8988T (cell line): ENCODE measurements at places on chromosomes 4 and X.

DNA sequence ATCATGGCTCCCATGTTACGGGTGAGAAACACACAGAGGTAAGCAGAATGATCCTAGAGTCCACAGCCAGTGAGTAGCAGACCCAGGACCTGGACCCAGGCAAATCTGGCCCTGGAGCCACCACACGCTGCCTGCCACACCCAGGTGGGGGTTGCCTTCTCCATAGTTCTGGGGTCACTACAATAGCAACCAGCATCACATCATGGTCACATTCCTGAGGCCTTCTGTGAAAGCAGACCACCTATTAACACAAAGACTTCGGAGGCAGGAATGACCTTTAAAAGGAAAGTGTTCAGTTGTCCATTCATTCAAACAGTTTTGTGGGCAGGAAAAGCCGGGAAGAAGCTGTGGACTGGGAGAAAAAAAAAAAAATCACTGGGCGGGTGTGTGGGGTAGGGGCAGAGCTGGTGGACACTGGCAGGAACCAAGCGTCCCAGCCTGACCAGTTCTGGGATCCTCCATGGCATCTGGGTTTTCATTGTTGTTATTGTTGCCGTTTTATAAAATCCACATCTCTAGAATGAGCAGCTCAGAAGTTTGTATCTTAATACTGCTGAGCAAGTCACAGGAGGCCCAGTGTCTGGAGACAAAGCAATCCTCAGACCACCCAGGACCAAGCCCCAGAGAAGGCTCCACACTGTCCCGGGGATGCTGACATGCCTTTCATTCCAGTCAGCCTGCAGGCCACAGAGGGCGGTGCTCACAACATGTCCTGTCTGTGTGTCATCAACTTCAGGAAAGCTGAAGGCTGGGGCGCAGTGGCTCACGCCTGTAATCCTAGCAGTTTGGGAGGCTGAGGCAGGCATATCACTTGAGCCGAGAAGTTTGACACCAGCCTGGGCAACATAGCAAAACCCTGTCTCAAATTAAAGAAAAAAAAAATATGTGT lies 67.0 kb downstream of the SEL1L3 start:
- DNase-seq = peak; percentile 68

DNA sequence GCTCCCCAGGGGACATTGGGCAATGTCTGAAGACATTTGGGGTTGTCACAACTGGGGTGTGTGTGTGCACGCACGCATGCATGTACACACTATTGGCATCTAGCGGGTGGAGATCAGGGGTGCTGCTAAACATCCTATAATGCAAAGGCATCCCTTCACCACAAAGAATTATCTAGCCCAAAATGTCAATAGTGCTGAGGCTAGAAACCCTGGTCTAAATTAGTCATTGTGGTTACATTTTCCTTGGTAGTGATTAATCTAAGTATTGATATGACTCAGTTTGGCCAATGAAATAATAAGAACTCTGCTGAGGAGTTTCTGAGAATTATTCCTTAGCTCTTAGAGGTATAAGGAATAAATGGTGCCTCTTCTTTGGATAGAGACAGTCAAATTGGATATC lies 200.2 kb downstream of the CLCN4 start:
- DNase-seq = no peak

- no peak for DNase-seq
These were observed 49.1 kb downstream of the GPRIN3 start for GRCh38 chr4:89258506-89258905.

DNA sequence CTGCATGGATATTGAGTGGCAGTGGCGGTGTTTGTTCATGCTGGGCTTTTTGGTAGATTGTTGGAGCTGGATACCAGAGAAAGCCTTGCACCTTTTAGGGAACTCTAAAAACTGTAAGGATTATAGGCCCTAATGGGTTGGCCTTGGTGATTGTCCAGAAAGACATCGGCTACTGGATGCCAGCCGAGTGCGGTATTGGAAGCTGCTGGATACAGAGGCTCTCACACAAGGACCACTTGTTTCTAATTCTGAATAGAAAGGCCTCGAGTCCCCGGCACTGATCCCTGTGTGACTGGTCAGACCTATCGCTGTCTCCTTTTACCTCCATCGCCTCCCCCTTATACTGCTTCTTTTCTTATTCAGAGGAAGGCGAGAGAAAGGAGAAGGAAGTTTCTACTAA lies 27.3 kb upstream of the SCOC start:
- DNase-seq = no peak

- DNase-seq = no peak
These were observed 455.7 kb downstream of the GABRG1 start for GRCh38 chr4:45668128-45668527.

- DNase-seq = no peak
These were observed 125.8 kb upstream of the STX18 start for GRCh38 chr4:4667622-4668081.

GRCh38 chr4:7173841-7174449 lies 18.4 kb upstream of the SORCS2 start:
- DNase-seq = no peak

- no peak for DNase-seq
These were observed 4.3 kb upstream of the TSPAN5 start for GRCh38 chr4:98662626-98663225.

DNA sequence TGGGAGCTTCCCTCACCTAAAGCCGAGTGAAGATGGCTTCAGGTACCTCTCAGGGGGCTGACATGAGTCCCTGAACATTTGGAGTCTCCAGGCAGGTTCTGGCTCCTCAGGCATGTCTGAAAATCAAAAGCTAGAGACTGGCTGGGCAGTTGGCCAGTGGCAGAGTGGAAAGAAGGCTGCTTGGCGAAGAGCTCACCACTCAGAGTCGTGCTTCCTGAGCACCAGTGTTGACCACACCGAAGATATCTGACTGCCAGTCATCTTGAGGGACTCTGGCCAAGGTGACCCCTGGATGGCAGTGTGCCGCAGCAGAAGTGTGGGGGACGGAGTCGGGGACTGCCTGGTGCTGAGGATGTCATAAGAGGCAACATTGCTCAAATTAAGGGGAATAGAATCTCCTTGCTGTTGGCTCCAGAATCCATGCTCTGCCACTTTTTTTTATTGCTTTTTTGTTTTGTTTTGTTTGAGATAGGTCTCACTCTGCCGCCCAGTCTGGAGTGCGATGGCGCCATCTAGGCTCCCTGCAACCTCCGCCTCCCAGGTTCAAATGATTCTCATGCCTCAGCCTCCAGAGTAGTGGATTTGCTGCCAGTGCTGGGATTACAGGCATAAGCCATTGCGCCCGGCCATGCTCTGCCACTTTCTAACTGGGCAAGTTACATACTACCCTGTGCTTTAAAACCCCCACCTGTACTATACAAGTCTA lies 172.5 kb upstream of the GATB start:
- DNase-seq = no peak

DNA sequence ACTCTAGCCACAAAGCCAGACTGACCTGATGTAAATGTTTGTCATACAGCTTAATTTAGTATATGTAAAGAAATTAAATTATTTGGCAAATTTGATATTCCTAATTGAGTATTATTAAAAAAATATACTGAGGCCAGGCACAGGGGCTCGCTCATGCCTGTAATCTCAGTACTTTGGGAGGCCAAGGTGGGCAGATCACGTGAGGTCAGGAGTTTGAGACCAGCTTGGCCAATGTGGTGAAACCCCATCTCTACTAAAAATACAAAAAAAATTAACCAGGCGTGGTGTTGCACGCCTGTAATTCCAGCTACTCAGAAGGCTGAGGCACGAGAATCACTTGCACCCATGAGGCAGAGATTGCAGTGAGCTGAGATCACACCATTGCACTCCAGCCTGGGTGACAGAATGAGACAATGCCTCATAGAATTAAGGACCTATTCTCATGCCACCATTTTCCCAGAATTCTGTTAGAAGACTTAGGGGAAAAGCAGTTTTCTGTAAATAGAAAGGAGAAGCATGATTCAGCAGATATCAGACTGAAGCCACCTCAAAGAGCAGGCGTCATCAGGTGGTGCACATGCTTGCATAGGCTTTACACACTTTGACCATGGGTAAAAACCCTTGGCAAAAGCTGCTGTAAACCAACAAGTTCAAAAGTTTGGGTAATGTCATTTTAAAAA lies 6.1 kb downstream of the UBQLN2 start:
- DNase-seq = no peak

GRCh38 chr4:7156328-7156727 lies 36.0 kb upstream of the SORCS2 start:
- DNase-seq = no peak

- no peak for DNase-seq
These were observed 23.4 kb upstream of the PLCXD1 start for GRCh38 chrX:257681-258289.

DNA sequence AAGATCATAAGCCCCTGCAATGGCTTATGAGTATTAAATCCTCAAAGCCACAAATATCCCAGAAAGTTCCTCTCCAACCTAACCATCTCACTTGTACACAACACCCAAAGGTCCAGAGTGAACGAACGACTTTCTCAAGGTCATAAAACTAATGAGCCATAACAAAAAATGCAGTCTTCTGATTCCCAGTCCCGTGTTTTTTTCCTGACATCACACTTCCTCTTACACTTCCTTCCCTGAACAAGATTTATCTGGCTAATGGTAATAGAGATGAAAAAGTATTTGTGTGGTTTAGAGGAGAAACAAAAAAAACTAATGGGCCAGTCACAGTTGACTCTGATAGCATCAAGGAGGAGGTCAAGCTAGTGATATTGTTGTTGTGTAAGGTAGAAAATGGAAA lies 99.5 kb upstream of the KLHL13 start:
- DNase-seq = no peak

DNA sequence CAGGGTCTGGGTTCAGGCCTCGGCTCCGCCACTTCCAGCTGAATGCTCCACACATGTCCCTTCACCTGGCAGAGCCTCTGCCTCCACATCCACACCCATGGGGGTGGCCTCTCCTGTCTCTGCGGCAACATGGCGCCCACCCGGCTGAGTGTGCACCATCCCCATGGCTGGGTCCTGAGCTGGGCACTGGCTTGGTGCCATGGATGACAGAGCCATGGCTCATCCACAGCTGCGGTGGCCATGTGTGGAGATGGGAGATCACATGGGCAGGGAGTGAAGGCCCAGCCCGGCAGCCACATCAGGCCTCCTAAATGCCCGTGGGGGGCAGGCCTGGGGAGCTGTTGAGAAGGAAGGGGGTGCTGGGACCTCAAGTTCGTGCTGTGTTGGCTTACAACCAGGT lies 213.7 kb downstream of the AFAP1 start:
- DNase-seq = no peak

GRCh38 chr4:141109983-141110382 lies 23.3 kb downstream of the RNF150 start:
- DNase-seq = no peak

DNA sequence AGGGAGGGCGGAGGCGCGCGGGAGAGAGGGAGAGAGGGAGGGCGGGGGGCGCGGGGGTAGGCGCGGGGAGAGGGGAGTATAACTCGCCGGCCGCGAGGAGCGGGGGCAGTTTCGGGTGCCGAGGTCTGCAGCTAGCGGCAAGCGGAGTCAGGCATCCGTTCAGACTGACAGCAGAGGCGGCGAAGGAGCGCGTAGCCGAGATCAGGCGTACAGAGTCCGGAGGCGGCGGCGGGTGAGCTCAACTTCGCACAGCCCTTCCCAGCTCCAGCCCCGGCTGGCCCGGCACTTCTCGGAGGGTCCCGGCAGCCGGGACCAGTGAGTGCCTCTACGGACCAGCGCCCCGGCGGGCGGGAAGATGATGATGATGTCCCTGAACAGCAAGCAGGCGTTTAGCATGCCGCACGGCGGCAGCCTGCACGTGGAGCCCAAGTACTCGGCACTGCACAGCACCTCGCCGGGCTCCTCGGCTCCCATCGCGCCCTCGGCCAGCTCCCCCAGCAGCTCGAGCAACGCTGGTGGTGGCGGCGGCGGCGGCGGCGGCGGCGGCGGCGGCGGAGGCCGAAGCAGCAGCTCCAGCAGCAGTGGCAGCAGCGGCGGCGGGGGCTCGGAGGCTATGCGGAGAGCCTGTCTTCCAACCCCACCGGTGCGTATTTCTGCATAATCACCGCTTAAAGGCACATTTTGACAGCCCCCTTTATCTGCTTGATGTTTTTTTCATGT lies at the start of gene POU4F2:
POU4F2 (plus strand) TSS at position 108 of the 720 bp plus-strand sequence; CDS start at position 356, 248 bp downstream.
- DNase-seq = no peak

- no peak for DNase-seq
These were observed 1239.7 kb downstream of the C4orf33 start for GRCh38 chr4:130335417-130336194.
